Chondrocyte (in vitro differentiated cells): ENCODE measurements at places on chromosomes 5 and 9.
A peak's percentile ranks its signal among the peaks of the same experiment; 100 is the strongest.

GRCh38 chr9:136297016-136297691 is 6.7 kb downstream of the CCDC187 start:
- no peak for DNase-seq

- DNase-seq = no peak
Observed at GRCh38 chr5:166505067-166505466, 1786.4 kb upstream of the WWC1 start.

- DNase-seq = no peak
Observed at GRCh38 chr5:67200809-67201562, 4.4 kb upstream of the CD180 start.

- no peak for DNase-seq
Observed at GRCh38 chr9:135698236-135698635, 1.0 kb downstream of the SOHLH1 start.

DNA sequence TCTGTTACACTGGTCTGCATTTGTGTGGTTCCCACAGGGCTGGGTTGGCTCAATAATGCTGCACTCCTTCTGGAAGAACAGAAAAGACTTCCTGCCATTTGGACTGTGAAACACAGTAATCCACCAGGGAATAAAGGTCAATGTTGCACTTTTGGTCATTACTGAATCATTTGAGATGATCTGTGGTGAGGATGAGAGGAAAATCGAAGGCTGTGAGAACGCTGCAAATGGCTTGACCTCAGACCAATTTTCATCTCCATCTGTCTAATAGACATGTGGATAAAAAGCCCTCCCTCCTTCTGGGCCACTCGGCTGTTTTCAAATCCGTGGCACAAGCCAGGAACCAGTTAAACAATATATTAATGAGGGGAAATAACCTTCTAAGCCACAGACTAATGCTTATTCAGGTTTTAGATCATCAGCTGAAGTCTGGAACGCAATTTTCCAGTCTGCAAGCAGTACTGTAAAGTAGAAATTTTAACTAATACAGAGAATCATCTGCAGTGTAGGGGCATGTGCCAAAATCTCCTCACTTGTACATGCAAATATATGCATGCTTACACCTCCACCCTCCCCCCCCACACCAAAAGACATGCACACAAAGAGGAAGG is 20.2 kb downstream of the TLE1 start:
- DNase-seq = no peak

DNA sequence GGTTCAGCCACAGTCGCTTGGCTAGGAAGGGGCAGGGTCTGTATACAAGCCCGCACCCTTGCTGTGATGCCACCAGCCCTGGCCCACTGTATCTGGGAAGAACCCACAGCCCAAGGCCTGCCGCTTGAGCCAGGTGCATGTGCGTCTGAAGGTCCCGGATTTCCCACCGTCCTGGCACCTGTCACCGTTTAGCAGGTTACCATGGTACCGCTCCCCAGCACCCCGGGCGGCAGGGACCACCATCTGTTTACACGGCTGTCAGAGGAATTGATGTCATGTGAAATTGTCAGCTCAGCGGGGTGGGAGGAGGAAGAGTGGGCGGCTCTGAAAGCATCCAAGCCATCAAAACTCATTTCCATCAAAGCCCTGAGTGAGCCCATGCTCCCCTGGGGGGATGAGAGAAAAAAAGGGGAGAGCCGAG is 92.7 kb downstream of the HRH2 start:
- DNase-seq = no peak

- no peak for DNase-seq
Observed at GRCh38 chr5:54254482-54255198, 55.7 kb downstream of the ARL15 start.

- DNase-seq = no peak
Observed at GRCh38 chr9:103355000-103355399, 359.9 kb downstream of the CYLC2 start.

GRCh38 chr9:113509463-113509862 is 45.9 kb downstream of the RGS3 start:
- no peak for DNase-seq

GRCh38 chr9:6897898-6898302 is 140.1 kb downstream of the KDM4C start:
- no peak for DNase-seq

- DNase-seq = no peak
Observed at GRCh38 chr5:44046619-44047364, 342.4 kb downstream of the FGF10 start.

DNA sequence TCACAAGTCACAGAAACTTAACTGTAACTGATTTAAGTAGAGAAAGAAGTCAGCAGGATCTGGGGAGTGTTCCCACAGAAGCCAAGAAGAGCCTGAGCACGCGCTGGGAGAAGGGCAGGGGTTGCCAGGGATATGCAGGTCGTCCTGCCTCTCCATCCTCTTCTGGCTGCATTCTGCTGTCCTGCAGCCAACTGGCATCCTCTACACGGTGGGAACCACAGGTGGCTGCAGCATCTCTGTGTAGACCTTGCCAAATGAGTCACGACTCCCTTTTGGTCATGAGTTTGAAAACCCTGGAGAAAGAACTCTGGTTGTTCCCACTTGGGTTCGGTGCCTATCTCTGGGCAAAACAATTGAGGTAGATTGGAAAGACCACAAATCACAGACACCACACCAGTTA is 38.4 kb upstream of the PCA3 start:
- DNase-seq = no peak

DNA sequence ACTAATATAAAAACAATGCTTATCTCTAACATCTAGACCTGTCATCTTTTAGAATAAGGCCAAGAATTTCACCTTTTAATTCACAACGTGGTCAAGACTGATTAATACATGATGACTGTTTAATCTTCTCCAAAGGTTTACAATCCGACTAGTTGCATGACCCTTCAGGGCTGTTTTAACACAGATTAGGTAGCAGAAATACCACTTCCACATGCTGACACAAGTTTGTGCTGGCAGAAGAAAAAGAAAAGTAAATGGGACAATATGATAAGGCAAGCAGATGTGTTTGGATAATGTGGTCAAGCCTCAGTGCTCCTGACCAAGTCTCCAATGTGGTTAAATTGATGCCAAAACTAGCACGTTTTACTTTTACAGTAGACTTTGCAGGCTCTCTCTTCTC is 31.1 kb downstream of the SEMA6A start:
- DNase-seq = no peak

GRCh38 chr5:108946008-108946407 is 198.3 kb downstream of the FER start:
- DNase-seq = no peak

- no peak for DNase-seq
Observed at GRCh38 chr5:41968153-41968723, 43.2 kb downstream of the FBXO4 start.

DNA sequence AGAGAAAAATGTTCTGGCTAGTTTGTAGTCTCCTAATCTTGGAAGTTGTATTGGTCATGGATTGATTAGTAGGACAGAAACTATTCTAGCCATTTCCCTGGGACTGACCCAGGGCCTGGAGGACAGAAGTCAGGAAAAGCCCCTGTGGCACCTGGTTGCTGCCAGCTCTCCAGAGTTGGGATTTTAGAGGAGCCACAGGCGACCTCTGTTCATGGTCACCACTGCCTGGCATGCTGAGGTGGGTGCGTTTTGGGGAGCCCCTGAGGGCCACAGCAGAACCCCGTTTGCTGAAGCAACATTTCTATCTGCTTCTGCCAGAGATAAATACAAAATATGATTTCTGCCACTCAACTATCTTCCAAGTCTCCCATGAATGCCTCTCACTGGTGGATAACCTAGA is 7.6 kb upstream of the MAPK9 start:
- no peak for DNase-seq

- DNase-seq = no peak
Observed at GRCh38 chr9:123807251-123807650, 122.7 kb downstream of the DENND1A start.

GRCh38 chr5:108639366-108639765 is 108.3 kb upstream of the FER start:
- DNase-seq = no peak

- peak; percentile 25 for DNase-seq
Observed at GRCh38 chr5:131983244-131983771, 28.1 kb downstream of the ACSL6 start.

DNA sequence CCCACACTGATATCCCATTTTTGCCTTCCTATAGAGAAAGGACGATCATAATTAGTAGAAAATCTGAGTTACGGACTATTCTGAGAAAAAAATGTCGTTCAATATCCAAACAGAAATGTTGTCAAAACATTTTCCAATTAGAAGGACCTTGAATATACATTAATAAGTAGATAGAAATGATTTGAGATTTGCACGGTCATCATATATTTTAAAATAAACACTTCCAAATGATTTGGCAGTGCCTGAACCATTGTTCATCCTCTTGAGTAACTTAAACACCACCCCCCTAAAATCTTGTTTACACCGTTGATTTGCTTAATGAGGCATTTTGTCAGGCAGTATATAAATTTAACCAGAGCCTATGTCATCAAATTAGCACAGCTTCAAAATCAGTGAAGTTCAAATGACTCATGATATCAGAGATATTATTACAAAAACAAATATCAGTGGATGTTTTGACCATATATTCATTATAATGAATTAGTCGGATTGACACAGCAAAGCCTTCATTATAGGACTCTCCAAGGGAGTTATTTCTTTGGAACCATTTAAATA is 105.0 kb downstream of the ACTL7B start:
- DNase-seq = no peak

GRCh38 chr5:50751064-50751657 is 84.7 kb downstream of the PARP8 start:
- DNase-seq = no peak

- DNase-seq = no peak
Observed at GRCh38 chr5:88732181-88732633, 150.8 kb downstream of the MEF2C start.

DNA sequence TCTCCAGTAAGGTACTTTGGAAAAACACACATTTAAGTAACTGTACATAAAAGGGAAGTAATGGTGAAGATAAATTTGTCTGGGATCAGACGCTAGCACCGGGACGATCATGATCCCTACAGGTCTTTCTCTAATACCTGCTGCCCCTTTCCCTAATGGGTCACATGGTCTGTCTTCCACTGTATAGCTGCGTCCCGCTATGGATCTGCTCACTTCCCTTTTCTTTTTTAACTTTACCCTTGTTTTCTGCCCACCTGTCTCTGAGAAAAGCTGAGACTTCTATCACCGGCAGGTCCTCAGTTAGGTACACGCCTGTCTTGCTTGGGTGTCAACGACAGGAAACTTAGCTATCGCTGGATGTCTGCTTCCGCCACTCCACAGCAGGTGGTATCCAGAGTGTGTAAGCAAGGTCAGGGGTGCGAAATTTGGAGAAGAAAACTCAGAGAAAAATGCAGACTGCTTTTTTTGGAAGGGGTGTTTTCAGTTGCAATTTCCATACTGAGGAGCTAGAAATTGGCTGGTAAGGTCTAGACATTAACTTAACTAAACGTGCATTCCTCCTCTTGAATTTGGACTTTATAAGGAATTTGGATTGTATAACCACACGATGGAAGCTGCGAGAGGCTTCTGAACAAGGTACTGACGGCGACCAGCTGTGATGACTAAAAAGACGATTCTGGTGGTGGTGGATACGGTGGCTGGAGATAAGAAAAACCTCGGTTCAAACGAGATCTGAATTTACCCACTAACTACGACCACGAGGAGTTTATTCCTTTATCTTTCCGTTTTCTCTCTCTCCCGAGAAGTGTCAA is 1.1 kb upstream of the ICE1 start:
- no peak for DNase-seq

DNA sequence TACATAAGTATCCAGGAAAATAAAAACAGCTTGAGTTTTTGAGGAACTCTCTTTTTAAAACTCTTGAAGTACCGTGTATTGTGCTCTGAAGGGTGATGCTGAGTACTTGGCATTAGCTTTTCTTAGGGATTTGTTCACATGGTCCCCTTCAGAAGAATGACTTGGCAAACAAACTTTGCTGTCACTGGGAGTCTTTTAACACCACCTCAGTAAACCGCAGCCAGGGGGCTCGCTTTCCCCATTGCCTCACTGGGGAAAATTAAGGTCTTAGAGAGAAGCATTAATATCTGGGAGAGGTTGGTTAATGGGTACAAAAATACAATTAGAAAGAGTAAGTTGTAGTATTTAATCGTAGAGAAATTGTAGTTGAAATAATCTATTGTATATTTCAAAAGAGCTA is 105.9 kb upstream of the DAP start:
- DNase-seq = no peak

DNA sequence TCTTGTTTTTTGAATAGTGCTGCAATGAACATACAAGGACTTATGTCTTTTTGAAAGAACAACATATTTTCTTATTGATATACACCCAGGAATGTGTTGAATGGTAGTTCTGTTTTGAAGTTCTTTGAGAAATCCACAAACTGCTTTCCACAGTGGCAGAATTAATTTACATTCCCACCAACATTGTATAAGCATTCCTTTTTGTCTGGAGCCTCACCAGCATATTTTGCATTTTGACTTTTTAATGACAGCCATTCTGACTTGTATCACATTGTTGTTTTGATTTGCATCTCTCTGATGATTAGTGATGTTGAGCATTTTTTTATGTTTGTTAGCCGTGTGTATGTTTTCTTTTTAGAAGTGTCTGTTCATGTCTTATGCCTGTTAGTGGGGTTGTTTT is 524.9 kb downstream of the SEMA5A start:
- DNase-seq = no peak

DNA sequence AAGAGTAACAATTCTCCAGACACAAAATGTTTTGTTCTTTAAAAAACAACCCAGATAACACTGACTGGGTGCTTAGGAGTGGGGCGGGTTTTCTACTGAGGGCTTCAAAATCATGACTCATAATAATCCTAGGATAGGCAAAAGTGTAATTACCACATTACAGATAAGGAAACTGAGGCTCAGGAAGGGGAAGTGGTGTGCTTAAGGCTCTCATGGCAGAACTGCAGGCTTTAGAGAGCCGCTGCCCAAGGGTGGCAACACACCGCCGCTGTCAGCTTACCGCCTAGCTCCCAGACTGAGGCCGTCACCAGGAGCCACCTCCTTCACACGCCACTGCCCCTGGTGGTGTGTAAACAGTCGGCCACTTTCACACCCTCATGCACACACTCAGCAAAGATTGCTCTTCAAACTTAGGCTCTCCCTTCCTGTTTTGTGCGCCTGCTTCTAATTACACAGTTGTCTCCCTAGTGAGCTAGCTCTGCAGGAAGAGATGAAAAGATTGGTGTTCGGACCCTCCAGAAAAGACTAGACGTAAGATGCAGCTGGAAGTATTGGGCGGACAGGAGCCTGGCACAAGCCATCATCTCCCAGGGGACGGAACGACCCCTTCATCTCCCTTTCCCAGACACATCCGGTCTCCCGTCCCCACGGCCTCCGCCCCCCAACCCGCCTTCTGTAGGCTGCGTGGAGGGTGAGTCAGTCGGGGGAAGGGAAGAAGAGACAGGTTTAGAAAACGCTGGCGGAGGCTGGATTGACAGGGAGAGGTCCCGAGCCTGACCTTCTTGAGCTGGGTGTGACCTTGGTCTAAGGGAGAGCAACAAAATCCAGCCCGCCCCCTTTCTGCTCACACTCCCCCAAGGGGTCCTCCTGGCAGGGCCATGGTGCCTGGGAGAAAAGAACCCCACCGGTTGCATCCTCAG is 162.7 kb downstream of the SYK start:
- DNase-seq = no peak

- no peak for DNase-seq
Observed at GRCh38 chr5:116455061-116455460, 119.6 kb downstream of the SEMA6A start.

GRCh38 chr5:115686738-115687074 is 60.9 kb upstream of the TMED7 start:
- no peak for DNase-seq
